ENCODE measurements at places on chromosomes 5 and 9.

DNA sequence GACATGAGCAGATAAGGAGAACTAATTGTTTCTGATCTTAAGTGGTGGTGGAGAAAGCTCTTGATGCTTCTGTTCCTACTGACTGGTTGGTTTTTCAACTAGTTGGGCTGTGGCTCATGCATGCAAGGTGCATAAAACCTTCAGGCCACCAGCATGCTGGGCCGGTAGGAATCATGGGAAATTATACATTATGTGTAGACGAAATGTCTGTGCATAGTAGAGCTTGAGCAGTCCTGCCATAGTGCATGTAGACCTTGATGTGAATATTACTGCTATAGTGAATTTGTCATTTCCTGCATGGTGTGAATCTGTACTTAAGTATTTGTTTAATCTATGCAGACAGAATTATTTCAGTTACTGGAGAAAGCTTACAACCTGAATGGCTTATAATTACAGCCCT, 433.6 kb upstream of the ADAMTSL1 start:
- no peak for DNase-seq

- no peak for DNase-seq
Measured at GRCh38 chr9:91159664-91160121, 202.0 kb downstream of the AUH start.

- no peak for DNase-seq
Measured at GRCh38 chr5:34791761-34792244, 47.2 kb upstream of the TTC23L start.

DNA sequence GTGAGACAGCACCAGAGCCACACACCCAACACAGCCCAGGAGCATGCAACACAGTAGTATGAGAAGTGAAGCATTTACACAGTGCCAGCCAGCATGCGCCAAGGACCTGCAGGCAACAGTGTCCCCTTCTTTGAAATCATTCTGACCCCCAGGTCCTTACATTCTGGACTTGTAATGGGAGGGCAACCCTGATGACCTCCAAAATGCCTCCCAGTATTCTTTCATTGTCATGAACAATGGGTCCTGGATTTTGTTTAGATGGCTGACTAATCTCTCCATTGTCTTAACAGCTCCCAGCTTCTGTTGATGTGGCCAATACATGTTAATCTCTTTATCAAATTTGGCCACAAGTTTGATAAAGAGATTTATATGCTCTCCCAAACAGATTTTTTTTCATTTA, 417.1 kb downstream of the DMRTA1 start:
- no peak for DNase-seq

- no peak for DNase-seq
Measured at GRCh38 chr5:11293523-11293922, 532.5 kb upstream of the DAP start.

DNA sequence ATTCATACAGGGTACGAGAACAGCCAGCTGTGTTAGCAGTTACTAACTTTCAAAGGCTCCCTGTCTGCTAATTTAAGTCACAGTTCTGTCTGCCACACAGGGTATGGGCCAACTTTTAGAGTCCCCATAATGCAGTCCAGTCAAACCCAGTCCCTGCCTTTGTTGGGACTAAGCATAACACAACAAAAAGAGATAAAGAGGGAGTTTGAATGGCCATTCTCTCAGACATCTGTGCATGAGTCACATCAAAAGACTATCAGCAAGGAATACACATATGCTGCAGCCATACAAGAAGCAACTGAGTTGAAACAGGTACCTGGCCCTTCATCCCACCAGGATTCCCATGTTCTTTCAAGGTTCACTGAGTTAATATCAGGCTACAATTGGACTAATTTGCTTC, 744.5 kb upstream of the C9orf72 start:
- no peak for DNase-seq

- no peak for DNase-seq
Measured at GRCh38 chr9:134957945-134958227, 40.2 kb upstream of the FCN1 start.

- no peak for DNase-seq
Measured at GRCh38 chr5:36681711-36682110, 75.3 kb downstream of the SLC1A3 start.

DNA sequence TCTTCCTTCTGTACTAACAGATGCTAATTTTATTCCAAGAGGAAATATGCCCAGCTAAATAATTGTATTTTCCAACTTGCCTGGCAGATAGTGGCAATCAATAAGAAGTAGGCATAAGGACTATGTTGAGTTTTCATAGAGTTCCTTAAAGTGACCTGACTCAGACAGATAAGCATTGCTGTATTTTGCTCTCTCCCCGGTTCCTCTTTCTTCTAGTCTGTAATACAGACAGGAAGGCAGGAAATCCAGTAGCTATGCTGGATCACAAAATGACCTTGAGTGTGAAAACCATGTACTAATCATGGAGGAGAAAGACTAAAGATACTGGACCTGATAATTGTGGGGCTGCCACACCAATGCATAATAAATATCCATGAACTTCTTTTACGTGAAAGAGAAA, 701.7 kb downstream of the CETN3 start:
- no peak for DNase-seq

DNA sequence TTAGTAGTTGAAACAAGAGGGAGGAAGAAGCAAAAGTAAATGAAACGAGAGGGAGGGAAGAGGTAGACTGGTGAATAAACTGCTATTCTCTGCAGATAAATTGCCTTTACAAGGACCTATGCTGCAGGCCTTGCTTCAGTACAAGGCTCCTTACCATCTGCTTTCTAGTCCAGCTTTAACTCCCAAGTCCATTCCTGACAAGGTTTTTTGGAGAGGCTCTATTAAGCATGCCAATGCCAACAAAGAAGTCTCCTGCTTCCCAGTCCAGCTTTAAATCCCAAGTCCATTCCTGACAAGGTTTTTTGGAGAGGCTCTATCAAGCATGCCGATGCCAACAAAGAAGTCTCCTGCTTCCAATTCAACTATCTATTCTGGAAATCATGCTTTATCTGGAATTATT, 244.9 kb downstream of the GABRB2 start:
- DNase-seq: no peak

- no peak for DNase-seq
Measured at GRCh38 chr5:90570034-90570433, 11.4 kb downstream of the ADGRV1 start.

GRCh38 chr5:36270876-36271575, 29.3 kb upstream of the NADK2 start:
- no peak for DNase-seq

- DNase-seq: no peak
Measured at GRCh38 chr5:9335754-9336495, 209.9 kb downstream of the SEMA5A start.

GRCh38 chr9:98865284-98865875, 57.9 kb downstream of the GALNT12 start:
- DNase-seq: no peak
